ENCODE measurements at places on chromosomes 3 and 15.

GRCh38 chr3:52479037-52479876, 15.9 kb upstream of the STAB1 start:
- no peak for DNase-seq

GRCh38 chr3:142180761-142181362, 31.5 kb upstream of the TFDP2 start:
- no peak for DNase-seq

DNA sequence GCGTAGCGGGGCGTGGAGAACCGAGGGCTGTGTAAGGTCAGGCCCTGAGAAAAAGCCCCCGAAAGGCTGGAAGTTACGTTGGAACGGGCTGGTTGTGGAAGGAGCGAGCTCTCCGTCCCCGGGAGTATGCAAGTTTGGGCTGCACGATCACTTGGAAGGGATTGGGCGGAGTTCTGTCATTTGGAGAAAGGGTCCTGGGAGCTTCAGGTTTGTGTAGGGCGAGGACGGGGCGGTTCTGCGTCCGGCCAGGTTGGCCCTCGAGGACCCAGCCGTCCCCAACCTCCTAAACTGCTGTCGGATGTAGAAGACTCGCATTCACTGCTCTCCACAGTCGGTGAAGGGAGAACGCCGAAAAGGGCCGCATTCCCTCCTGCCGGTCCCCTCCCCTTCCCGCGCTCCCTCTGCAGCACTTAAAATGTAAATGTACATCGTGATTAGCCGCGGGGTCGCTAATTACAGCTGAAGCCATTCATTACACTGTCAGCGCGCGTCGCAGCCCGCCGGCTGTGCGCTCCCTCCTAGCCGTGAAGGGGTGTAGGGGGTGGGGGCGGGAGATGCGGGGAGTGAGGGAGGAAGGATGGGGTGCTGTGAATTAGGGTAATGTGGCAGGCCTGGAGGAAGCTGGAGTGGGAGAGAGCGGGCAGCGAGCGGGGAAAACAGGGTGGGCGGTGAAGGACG, 2.5 kb upstream of the RPP25 start:
- no peak for DNase-seq

GRCh38 chr3:8985411-8985831, 22.1 kb upstream of the RAD18 start:
- DNase-seq: no peak

- DNase-seq: no peak
Observed at GRCh38 chr3:98846101-98846500, 55.4 kb downstream of the DCBLD2 start.

DNA sequence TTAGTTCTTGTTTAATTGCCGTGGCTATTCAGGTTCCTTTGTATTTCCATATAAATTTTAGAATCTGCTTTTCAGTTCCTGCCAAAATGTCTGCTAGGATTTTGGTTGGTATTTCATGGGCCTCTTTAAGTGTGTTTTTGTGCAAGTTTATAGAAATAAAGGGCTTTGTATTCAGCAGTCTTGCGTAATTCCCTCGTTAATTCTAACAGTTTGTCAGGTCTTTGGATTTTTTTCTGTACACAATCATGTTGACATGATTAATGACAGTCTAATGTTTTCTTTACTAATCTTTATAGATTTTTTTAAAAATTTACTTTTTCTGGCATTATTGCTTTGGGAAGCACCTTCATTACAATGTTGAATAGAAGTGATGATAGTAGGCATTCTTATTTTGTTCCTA, 120.9 kb downstream of the NEK11 start:
- no peak for DNase-seq

DNA sequence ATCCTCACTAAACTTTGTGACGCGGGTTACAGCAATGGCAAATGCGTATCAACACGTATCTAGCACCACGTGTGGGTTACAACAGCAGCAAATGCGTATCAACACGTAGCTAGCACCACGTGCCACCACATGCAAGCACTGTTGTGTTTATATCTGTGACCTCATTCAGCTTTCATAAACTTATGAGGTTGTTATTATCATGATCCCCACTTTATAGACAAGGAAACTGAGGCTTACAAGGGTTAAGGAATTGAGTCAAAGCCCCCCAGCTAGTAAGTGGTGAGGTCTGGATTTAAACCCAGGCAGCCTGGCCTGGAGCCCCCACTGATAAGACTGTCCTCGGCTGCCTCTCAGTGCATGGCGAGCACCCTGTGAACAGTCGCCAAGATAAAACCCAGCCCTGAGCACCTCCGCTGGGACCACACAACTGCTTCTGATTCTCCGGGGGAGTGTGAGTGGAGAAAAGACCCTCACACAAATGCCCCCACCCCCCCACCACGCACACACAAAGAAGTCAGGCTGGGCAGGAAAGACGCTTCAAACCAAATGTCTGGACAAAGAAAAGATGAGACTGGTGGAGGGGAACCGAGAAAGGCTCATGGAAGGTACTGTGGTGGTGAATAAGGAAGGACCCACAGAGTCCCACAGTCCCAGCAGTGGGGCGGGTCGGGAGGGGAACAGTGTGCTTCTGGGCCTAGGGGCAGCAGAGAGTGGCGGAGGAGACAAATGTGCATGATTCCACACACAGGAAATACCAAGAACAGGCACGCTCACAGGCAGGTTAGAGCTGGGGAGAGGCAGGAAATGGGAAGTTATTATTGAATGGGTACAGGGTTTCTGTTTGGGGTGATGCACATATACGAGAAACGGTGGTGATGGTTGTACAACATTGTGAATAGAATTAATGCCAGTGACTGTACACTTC, 173.4 kb downstream of the XXYLT1 start:
- DNase-seq: no peak

GRCh38 chr3:15071699-15072098, 6.6 kb upstream of the MRPS25 start:
- no peak for DNase-seq

DNA sequence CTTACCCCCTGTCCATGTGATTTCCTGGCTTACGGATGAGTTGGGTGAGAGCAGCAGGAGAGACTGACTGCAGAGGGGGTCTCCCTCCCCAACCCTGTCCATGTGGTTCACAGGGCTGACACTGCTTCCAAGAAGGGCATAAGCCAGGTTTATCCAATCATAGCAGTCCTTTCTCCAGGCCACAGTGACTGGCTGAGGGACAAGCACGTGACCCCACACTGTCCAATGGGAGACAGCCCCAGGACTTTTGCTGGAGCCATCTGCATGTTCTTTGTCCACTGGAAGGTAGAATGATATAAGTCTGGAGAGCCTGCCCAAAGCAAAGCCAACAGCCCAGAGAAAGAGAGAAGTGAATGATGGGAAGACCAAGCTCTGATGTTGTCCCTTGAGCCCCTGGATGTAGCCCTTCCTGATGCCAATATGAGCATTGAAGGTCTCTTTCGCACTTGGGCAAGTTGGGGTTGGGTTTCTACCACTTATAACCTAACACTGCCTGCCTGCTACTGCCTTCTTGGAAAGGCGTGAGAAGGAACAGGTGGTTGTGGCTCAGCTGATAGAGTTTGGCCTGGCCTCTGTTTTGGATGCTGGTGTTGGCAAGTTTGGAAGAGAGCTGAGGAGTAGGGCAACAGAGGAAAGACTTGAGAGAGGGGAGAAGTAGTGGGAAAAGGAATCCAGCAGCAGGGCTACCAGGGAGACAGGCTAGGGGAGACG, 41.3 kb upstream of the GRIP2 start:
- DNase-seq: no peak

GRCh38 chr3:82044930-82045705, 283.7 kb upstream of the GBE1 start:
- DNase-seq: no peak
